ENCODE measurements at places on chromosomes 7 and 10.

DNA sequence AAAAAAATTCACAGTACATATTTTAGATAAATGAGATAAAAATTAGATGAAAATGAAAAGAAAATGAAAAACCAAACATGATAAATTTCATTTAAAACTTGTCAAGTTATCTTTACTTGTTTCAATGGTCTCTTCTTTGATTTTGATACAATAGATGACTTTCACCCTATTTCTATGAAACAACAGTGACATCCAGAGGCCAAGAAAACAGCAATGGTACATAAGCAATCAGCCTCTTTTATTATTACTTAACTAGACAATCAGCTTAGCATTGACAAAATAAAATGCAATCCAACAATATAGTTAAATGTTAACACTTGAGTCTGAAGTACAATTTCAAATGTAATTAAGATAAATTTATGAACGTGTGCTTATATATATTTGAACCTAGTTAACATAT, 74.8 kb upstream of the GPR37 start:
- DNase-seq: no peak

- no peak for DNase-seq
Measured at GRCh38 chr7:877312-878232, 1.2 kb downstream of the GET4 start.

GRCh38 chr7:69256634-69257081, 341.6 kb upstream of the AUTS2 start:
- DNase-seq: peak; percentile 36

DNA sequence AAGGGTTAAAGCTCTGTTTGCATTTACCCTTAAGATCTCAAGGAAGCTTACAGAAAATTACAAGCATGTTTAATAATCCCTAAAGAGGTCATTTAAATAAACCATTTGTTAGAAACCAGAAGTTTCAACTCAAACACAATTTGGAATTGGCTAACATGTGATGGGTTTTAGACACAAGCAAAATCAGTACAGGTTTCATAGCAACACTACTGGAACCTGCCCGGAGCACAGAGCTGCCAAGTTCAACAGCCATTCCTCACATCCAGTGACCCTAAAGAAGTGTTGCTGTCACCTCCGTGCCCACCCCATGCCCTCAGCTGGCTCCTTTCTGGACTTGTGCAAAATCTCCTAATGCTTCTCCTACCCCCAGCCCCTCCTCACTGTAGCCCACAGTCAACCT, 338.8 kb upstream of the AUTS2 start:
- no peak for DNase-seq

- peak; percentile 72 for DNase-seq
Measured at GRCh38 chr7:82605247-82605864, 161.8 kb upstream of the CACNA2D1 start.

DNA sequence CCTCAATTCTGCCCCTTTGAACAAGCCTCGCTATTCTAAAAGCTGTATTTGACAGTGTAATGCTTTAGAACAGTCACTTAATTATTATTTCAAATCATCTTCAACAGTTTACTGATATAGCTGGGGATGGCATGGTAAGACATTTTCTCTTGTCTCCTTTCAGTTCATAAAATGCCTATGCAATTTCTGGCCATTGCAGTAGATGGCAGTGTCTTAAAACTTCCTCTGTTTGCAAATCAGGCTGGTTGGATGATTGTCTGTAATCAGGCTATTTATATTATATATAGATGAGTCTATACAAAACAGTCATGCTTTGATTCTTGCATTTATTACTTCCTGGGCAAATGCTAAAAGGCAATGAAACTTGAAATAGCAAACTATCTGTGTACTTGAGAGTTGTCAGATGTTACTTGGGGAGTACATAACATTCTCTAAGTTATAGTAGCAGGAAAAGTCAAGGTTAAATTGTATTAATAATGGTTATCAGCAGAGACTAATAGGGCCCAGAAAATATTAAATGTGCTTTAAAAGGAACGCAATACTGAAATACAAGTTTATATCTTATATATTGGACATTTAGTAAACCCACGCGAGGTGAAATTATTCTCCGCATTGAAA, 55.5 kb upstream of the LHFPL3 start:
- peak; percentile 30 for DNase-seq

GRCh38 chr7:104039363-104039762, 49.9 kb upstream of the RELN start:
- DNase-seq: no peak

- DNase-seq: no peak
Measured at GRCh38 chr10:13973742-13974141, 357.0 kb downstream of the FRMD4A start.

- peak; percentile 15 for DNase-seq
Measured at GRCh38 chr10:23344241-23344841, at the start of gene C10orf67. Gene C10orf67, minus strand, starts transcription at chr10:23344797. Its CDS starts 23 bp downstream, at chr10:23344774.

GRCh38 chr7:127250312-127251035, 2.3 kb downstream of the GRM8 start:
- no peak for DNase-seq

- no peak for DNase-seq
Measured at GRCh38 chr7:99027241-99027640, 116.7 kb downstream of the SMURF1 start.

All from inflammatory macrophage treated with lipopolysaccharide for 1 hour (primary cell).